Activated naive CD4-positive, alpha-beta T cell treated with anti-CD3 and anti-CD28 coated beads for 36 hours (primary cell): ENCODE measurements at places on chromosomes 11 and 22.

GRCh38 chr11:45918331-45918941 lies 759 bp upstream of the PEX16 start:
- H3K36me3 ChIP-seq: peaks cover 4% of the 10 kb centered on the region
- H3K27me3 ChIP-seq: peaks cover 6% of the 10 kb centered on the region
- peak overlapping the region; percentile 96 for H3K27ac ChIP-seq
- H3K4me3 ChIP-seq: peak overlapping the region; percentile 88
- DNase-seq: peak; percentile 71

DNA sequence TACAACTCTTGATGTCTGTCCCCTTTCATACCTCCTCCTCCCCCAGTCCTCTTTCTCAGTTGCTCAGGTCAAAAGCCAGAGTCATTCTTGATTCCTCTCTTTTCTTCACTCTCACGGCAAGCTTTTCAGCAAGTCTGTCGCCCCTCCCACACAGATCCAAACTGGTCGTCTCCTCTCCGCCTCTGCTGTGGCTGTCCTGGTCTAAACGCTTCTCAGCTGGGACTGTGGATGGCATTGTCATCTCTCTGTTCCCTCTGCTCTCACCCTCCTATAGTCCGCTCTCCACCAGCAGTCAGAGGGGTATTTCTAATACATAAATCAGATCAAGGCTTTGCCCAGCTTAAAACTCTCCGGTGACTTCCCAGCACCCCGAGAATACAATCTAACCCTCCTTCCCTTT lies 46.8 kb upstream of the SPATA19 start:
- no peaks in the 10 kb centered on the region for H3K36me3 ChIP-seq
- H3K4me1 ChIP-seq: no peaks in the 10 kb centered on the region
- DNase-seq: no peak
- peaks cover 8% of the 10 kb centered on the region for H3K27me3 ChIP-seq
- no peak overlapping the region for H3K4me3 ChIP-seq

- no peaks in the 10 kb centered on the region for H3K27me3 ChIP-seq
- no peak overlapping the region for H3K27ac ChIP-seq
- peaks cover 39% of the 10 kb centered on the region for H3K4me1 ChIP-seq
- H3K36me3 ChIP-seq: peaks cover 32% of the 10 kb centered on the region
- peak; percentile 21 for DNase-seq
These were observed 3.7 kb downstream of the ILK start for GRCh38 chr11:6607190-6607795.

DNA sequence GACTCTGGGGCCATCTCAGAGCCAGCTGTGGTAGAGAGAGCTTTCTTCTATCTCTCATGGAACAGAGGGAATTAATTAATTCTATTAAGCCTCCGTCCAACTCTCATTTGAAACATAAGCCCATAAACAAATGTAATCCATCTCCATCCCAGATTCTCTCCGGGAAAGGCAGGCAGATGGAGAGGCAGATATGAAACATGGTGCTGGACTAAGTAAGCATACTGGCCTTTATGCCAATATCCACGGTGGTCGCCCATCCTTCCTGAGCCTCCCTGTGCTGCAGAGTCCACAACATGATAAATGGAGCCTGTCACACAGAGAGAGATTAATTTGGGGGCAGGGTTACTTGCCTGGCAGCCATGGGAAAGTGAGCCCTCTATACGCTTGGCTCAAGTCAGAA lies 44.8 kb downstream of the PRR5L start:
- H3K27ac ChIP-seq: no peak overlapping the region
- H3K27me3 ChIP-seq: peaks cover 46% of the 10 kb centered on the region
- peaks cover 25% of the 10 kb centered on the region for H3K4me1 ChIP-seq
- DNase-seq: no peak

DNA sequence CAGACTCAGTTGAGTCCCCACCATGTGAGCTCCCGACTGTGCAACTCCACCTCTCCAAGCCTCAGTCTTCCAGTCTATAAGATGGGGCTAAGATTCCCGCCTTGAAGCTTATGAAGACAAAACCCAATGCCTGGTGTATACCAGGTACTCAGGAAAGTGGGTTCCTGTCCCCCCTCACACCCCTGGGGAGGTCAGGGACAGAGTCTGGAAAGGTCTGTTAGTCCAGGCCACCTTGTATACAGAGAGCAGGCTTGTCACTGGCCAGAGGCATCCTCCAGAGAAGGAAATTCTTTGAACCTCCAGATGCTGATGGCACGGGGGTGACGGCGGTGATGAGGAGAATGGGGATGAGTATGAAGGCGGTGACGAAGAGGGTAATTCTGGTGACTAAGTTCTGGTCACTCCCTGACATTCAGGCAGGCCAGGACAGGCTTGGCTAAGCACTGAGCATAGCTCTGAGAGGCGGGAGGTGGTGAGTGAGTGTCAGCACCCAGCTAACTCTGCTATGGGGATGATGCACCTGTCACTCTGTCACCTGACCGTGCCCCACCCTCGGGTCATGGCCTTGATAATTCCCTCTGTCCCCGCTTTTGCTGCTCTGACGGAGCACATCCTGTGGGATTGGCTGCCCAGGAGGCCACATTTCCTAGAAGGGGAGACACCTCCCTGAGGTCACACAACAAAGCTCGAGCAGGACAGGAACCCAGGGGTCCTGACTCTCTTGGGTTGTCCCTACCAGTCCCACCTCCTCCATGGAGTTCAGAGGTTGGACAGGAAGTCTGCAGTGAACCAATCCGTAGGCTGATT lies 30.9 kb upstream of the CSNK1E start:
- H3K27ac ChIP-seq: no peak overlapping the region
- no peaks in the 10 kb centered on the region for H3K36me3 ChIP-seq
- no peak overlapping the region for H3K4me3 ChIP-seq
- H3K4me1 ChIP-seq: no peaks in the 10 kb centered on the region

DNA sequence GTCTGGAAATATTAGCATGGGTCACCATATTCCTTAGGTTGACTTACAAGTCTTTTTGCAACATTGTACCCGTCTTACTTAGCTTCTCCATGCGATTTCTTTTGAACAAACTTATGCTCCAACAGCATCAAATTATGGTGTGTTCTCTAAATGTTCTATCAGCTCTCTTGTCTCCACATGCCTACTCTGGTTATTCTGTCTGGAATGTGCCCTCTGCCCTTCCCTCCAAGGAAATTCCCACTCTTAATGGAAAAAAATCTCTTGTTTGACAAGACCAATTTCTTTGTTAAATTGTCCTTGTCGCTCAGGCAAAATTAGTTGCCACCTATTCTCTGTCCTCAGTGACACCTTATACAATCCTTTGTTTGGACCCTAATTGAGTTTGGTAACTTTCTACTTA lies 522.8 kb upstream of the LUZP2 start:
- no peak overlapping the region for H3K4me3 ChIP-seq
- DNase-seq: no peak
- no peaks in the 10 kb centered on the region for H3K27me3 ChIP-seq

DNA sequence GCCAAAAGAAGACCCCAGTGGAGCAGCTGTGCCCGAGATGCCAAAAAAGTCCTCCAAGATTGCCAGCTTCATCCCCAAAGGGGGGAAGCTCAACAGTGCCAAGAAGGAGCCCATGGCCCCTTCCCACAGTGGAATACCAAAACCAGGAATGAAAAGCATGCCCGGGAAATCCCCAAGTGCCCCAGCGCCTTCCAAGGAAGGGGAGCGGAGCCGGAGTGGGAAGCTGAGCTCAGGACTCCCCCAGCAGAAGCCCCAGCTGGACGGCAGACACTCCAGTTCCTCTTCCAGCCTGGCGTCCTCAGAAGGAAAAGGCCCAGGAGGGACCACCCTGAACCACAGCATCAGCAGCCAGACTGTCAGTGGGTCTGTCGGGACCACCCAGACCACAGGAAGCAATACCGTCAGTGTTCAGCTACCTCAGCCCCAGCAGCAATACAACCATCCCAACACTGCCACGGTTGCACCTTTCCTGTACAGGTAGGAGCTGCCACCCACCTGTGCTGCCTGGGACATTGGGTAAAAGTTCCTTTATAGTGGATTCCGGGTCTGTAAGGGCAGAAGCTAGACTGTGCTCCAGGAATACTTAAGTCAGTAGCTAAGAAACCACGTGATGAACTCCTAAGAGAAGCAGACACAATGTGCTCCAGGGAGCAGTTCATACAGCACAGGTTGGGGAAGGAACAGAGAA lies 221.3 kb downstream of the NAV2 start:
- H3K27me3 ChIP-seq: no peaks in the 10 kb centered on the region
- no peak overlapping the region for H3K27ac ChIP-seq
- no peaks in the 10 kb centered on the region for H3K4me1 ChIP-seq
- no peaks in the 10 kb centered on the region for H3K36me3 ChIP-seq
- DNase-seq: no peak

DNA sequence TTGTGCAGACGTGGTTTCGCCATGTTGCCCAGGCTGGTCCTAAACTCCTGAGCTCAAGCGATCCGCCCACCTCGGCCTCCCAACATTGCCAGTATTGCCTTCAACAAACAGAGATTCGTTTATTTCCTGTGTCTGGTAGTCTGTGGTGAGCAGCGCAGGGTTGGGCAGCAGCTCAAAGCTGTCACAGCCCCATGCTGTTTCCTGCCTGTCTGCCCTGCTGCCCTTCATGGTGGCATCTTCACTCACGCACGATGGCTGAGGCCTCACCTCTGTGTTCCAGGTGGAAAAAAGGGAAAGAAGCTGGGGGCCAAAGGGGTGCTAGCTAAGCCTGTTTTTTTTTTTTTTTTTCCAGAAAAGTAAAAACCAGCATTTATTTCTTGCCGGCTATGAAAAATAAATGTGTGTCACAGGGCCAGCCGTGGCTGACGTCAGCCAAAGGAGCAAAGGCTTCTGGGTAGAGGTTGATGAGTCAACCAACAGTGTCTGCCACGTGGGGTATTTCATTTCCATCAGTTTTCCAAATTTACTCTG lies 28.8 kb downstream of the TBC1D22A start:
- H3K27me3 ChIP-seq: no peaks in the 10 kb centered on the region
- peaks cover 40% of the 10 kb centered on the region for H3K4me1 ChIP-seq
- DNase-seq: peak; percentile 89
- H3K4me3 ChIP-seq: peak overlapping the region; percentile 84

DNA sequence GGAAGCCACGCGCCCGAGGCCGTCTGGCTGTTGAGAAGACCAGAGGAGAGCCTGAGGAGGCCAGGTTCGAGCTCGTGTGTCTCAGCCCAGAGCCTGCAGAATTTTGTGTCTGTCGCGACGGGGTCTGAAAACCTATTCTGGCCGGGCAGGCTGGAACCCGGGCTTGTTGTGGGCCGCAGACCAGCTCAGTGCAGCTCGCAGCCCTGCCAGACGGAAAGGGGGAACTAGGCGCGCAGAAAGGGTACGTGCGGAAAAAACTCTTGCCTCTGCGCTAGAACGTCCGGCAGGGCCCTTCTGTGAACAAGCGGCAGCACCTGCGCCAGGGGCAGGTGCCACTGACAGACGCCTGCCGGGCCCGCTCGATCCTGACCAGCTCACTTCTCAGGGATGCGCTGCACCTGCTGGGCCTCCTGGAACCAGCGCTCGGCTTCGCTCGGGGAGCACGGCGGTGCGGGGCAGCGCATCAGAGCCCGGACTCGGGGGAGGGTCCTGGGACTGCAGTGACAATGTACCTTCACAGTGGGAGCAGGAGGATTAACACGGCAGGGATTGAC lies 409.3 kb downstream of the BRD1 start:
- no peaks in the 10 kb centered on the region for H3K4me1 ChIP-seq
- H3K36me3 ChIP-seq: no peaks in the 10 kb centered on the region
- H3K4me3 ChIP-seq: no peak overlapping the region
- H3K27ac ChIP-seq: no peak overlapping the region
- DNase-seq: no peak

- no peak for DNase-seq
- peaks cover 83% of the 10 kb centered on the region for H3K4me1 ChIP-seq
- H3K27me3 ChIP-seq: no peaks in the 10 kb centered on the region
- peaks cover 3% of the 10 kb centered on the region for H3K36me3 ChIP-seq
- H3K27ac ChIP-seq: peak overlapping the region; percentile 95
- peak overlapping the region; percentile 67 for H3K4me3 ChIP-seq
These were observed 7.0 kb upstream of the MALAT1 start for GRCh38 chr11:65491614-65492386.

- H3K4me3 ChIP-seq: no peak overlapping the region
- no peaks in the 10 kb centered on the region for H3K4me1 ChIP-seq
- no peaks in the 10 kb centered on the region for H3K36me3 ChIP-seq
- H3K27me3 ChIP-seq: no peaks in the 10 kb centered on the region
- no peak overlapping the region for H3K27ac ChIP-seq
These were observed 101.8 kb upstream of the CADM1 start for GRCh38 chr11:115605871-115606497.

DNA sequence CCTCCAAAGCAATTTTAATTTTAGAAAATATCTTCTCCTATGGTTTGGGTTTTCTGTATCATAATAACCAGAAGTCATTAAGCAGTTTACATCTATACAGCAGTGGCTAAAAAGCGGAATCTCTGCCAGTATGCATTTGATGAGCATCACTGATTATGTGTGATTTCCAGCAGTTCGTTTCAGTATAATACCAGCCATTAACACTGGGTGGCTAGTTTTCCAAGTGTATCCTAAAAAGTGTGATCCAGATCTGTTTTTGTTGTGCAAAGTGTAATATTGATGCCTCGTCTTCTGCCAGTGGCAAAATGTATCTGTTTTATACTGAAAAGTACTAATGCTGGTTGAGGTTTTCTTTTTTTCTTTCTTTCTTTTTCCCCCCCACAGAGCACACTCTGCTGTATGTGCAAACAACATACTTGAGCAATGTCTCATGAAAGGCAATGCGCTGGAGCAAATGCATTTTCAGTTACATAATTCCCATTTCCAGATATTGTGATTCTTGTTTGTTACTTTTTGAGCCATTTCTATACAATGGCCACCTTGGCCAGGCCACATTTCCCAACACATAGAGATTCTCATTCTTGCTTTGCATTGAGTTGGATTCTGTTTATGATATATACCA lies 64.2 kb downstream of the SLC36A4 start:
- H3K36me3 ChIP-seq: peaks cover 5% of the 10 kb centered on the region
- no peaks in the 10 kb centered on the region for H3K27me3 ChIP-seq
- no peak for DNase-seq

DNA sequence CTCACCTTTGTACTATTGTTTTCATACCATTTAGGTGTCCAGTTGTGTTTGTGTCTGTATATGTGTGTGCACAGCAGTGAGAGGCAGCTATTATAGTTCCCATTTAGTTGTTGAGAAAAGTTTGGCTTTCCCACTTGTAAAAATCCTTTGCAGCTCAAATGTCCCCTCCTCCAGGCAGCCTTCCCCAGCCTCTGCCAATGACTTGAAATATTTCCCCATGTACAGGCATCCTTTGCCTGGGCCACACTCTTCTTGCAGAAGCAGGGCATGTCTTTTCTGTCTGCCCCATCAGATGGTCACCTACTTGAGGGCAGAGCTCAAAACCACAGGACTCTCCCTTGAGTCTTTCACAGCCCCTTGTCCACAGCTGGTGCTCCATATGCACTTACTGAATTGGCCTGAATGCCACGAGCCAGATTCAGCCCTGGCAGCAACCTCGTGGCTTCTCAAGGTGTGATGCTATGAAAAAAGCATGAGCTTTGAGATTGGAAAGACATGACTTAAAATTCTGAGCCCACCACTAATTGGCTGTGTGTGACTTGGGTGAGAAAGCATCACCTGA lies 39.3 kb downstream of the MYEOV start:
- no peaks in the 10 kb centered on the region for H3K27me3 ChIP-seq
- H3K36me3 ChIP-seq: no peaks in the 10 kb centered on the region
- H3K4me1 ChIP-seq: peaks cover 23% of the 10 kb centered on the region
